Activated CD8-positive, alpha-beta memory T cell treated with anti-CD3 and anti-CD28 coated beads for 1 hour (primary cell): ENCODE measurements at places on chromosomes 7 and 10.

DNA sequence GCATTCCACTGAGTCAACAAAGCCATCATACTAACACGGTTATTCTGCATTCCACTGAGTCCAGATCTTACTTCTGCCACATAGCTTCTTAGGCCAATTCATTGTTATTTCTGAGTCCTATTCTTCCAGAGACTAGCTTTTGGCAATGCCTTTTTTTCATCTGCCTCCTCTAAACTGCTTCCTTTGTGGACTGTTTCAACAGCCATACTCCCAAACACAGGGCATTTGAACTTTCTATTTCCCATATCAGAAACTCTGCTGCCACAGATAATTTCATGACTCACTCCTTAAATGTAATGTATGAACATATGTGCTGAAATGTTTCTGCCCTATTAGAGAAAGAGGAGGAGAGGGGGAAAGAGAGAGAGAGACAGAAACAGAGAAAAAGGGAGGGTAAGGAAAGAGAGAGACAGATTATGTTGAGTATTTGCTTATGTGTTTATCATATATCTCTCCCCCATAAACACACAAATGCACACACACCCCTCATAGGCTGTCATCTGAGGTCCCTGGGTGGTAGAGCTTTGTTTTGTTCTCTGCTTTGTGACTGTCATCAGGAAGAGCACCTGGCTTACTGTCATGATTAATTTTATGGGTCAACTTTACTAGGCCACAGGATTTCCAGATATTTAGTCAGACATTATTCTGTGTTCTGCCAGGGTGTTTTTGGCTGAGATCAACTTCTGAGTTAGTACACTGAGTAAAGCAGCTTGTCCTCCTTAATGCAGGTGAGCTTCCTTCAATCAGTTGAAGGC lies 308.0 kb upstream of the KCND2 start:
- DNase-seq, result no peak

- DNase-seq, result no peak
Measured at GRCh38 chr7:378551-379455, 88.8 kb downstream of the FOXL3 start.

- DNase-seq, result no peak
Measured at GRCh38 chr7:35436452-35436851, 182.6 kb upstream of the TBX20 start.

- no peak for DNase-seq
Measured at GRCh38 chr7:107035446-107035845, 9.1 kb upstream of the PRKAR2B start.

- no peak for DNase-seq
Measured at GRCh38 chr10:29140991-29141390, 147.9 kb upstream of the LYZL1 start.

- DNase-seq, result no peak
Measured at GRCh38 chr7:149130572-149131198, 4.6 kb upstream of the ZNF425 start.

DNA sequence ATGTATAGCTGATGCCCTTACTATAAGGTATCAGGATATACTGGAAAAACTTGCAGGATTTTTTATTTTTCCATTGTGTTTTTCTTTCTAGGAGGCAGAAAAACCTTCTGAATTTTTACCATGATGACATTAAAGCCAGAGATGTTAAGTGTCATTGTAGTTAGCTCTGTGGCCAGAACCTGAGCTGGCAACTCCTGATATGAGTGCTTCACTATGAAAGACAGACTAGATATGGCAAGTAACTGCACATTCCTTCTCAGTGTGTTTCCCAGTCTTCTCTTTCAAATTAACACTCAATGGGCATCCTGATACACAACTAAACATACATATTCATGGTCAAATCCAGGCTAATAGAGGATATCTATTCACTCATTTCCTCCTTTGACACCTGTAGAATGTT lies 166.2 kb downstream of the CTTNBP2 start:
- DNase-seq, result no peak

DNA sequence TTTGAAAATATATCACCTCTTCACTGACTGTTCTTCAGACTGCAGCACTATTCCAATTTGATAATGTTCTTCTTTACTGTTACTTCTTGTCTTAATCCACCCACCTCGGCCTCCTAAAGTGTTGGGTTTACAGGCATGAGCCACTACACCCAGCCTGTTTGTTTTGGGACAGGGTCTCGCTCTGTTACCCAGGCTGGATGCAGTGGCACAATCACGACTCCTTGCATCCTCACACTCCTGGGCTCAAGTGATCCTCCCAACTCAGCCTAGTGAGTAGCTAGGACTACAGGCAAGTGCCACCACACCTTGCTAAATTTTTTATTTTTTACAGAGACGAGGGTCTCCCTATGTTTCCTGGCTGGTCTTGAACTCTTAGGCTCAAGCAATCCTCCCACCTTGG lies 77.9 kb downstream of the NDUFB2 start:
- DNase-seq, result no peak

DNA sequence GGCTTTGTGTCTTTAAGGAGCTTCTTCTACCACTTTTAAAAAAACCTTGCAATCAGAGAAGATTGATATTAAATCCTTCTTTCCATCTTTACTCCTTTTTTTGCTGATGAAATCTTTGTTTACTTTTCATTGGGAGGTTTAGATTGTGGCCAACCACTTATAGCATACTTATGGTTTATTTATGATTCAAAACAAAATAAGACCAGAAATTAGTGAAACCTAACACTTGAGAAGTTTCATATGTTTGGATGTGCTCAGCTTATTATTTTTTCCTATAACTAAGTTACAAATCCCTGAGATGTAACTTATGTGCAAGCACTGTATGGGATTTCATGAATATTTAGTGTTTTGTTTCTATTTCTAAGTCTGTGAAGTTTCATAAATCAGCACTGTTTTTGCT lies 13.5 kb upstream of the PRPS1L1 start:
- DNase-seq, result no peak

- DNase-seq, result no peak
Measured at GRCh38 chr7:69217516-69218350, 380.5 kb upstream of the AUTS2 start.

- no peak for DNase-seq
Measured at GRCh38 chr10:86830043-86830591, 73.7 kb downstream of the BMPR1A start.

DNA sequence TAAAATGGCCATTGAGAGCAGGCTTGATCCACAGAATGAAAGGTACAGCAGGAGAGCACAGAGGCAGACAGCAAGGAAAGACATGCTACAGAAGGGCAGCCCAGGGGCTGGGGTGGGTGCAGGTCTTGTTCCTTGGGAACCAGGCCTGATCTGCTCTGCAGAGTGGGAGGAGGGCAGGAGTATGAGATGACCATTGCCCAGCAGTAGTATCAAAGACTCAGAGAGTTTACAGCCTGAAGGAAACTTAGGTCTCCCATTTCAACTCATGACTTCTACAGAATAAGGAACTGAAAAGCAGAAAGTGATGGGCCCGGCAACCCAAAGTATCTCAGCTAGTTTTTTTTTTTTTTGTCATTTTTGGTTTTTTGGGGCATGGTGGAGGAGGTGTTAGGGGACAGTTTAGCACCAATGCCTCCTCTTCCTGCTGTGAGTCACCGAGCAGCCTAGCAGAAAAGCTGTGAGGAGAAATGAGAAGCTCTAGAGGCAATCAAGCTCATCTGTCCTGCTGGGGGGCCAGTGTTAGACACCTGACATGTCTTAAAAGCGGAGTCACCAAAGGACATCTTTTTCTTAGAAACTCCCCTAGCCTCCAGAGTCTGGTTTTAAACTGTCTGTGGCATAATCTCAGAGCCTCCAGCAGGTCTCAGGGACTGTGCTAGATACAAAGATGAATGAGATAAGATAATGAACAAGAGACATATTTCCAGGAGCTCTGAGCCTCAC lies 34.3 kb upstream of the HERPUD2 start:
- DNase-seq, result no peak

GRCh38 chr7:45721686-45722598 lies 147.8 kb downstream of the ADCY1 start:
- DNase-seq, result no peak
